ENCODE measurements at places on chromosomes 2 and 18.
A peak's percentile ranks its signal among the peaks of the same experiment; 100 is the strongest.

DNA sequence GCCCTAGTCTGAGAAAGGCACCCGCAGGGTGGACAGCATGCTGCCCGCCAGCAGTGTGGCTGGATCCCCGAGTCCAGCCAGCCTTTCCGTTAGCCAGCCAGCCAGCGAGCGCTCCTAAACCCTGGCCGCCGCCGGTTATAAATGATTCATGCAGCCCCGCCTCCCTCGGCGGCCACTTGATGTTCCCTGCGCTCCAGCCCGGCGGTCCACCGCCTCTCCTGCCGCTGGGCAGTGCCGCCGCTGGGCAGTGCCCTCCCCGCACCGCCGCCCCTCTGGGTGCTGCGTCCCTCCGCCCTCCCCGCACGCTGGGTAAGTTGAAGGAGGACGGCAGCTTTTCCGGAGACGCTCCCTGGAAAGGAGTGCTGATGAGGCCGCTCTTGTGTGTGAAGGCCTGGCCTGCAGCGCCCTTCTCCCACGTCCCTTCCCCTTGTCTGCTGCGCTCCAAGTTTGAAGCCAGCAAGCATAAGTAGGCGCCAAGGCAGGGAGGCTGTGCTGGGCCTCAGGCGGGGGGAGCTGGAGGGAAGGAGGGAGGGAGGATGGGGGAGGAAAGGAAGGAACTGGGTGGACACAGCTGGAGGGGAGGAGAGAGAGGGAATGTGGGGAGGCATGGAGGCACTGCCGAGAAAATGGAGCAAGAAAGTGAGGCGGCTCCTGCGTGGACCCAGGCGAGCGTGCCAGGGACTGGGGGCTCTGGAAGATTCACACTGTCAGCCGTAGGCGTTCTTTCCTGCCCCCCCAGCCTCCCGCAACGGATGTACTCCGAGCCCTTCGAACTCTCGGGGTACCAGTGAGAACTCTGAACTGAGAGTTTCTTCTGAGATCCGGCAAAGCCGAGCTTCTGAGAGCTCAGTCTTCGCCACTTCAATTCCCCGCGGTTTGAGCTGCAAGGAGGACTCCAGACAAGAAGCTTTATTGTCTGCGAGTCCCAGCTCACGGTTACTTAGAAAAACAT lies 131.9 kb downstream of the GLI2 start:
- H3K4me3 ChIP-seq, result peak overlapping the region; percentile 82
- DNase-seq, result peak; percentile 68
- no peaks in the 10 kb centered on the region for H3K27me3 ChIP-seq

DNA sequence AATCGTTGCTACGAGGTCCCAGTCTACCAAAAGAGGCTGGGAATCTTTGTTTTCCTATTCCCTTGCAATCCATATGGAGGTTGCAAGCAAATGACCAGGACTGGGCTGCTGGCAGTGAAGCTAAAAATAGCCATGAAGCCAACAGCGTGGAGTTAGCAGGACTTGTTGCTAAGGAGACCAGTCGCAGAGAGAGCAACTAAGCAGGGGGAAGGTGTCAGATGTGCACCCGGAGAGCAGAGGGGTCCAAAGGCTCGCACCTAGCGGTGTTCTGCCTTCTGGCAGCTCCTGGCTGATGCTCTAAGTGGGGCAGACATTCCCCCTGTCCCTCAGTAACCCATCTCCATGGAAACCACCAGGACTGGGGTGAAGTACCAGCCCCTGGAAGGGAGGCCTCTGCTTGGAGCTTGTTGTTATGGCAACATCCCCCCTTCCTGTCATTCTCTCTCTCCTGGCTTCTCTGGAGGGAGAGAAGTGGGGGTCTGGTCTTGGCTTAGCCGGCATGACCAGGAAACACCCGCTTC lies 84.6 kb downstream of the DNMT3A start:
- peaks cover 21% of the 10 kb centered on the region for H3K4me1 ChIP-seq
- H3K4me3 ChIP-seq, result no peak overlapping the region
- no peaks in the 10 kb centered on the region for H3K27me3 ChIP-seq
- peak overlapping the region; percentile 37 for H3K27ac ChIP-seq

GRCh38 chr2:156435718-156436496 lies at the start of gene GPD2:
GPD2 (plus strand) TSS chr2:156436379; CDS start chr2:156476106, 39,727 bp downstream.
- H3K4me1 ChIP-seq, result peaks cover 22% of the 10 kb centered on the region
- peak within 1 kb of the TSS; percentile 98 for H3K27ac ChIP-seq
- DNase-seq, result peak; percentile 58
- no peaks in the 10 kb centered on the region for H3K27me3 ChIP-seq
- no peaks in the 10 kb centered on the region for H3K36me3 ChIP-seq

DNA sequence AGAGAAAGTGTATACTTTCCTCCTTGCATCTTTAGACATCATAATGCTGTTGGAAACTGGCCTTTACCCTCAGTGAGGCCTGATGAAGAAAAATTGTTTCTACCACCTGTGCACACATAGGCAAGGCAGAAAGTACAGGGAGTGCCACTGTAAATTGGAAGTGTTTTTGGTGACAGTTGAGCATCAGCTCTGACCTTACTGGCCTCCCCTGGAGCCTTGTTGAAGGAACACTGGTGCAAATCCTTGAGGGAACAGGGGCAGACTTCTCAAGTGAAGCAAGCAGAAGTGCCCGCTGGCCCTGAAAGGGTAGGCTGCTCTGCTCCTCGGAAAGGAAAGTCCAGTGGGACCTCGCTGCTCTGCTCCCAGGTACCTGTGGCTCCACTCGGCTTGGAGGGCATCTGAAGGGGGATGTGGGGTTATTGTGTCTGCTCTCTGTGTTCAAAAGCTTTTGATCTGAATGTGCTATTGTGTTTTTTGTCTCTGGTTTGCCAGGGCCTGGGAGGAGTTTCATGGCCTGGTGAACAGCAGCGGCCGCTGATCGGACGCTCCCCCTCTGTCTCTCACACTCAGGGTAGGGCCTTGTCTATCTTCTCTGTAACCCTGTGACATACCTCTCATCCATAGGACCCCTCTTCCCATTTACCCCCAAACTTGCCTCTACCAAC lies 23.4 kb downstream of the EIF4E2 start:
- H3K4me1 ChIP-seq, result no peaks in the 10 kb centered on the region
- DNase-seq, result no peak
- H3K4me3 ChIP-seq, result no peak overlapping the region
- H3K27me3 ChIP-seq, result no peaks in the 10 kb centered on the region

DNA sequence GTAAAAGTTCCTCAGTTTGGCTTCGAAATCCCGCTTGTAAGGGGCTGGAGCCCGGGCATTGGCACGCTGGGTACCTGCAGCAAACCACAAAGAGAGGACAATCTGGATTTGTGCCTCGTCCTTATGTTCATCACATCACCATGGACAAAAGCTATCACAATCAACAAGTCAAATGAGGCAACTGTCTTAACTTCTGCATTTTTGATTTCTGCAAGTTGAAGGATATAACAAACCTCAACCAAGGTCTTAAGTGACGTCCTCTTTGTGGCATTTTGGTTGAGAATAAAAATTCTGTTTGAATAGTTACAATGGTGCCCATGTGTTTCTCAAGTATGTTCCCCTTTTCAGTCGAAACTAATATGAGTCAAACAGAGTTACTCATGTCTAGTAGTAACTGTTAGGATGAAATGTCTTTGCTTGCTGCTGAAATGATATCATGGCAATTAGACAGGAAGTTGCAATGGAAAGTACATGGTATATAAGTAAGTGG lies 70.8 kb upstream of the STK17B start:
- no peak for DNase-seq
- no peaks in the 10 kb centered on the region for H3K27me3 ChIP-seq
- H3K4me1 ChIP-seq, result peaks cover 13% of the 10 kb centered on the region
- no peak overlapping the region for H3K27ac ChIP-seq

GRCh38 chr2:176818617-176819016 lies 394.0 kb upstream of the HNRNPA3 start:
- no peak overlapping the region for H3K27ac ChIP-seq
- H3K4me1 ChIP-seq, result peaks cover 11% of the 10 kb centered on the region
- H3K36me3 ChIP-seq, result no peaks in the 10 kb centered on the region
- DNase-seq, result no peak
- H3K4me3 ChIP-seq, result no peak overlapping the region

GRCh38 chr2:177914247-177914646 lies 158.3 kb downstream of the PDE11A start:
- no peaks in the 10 kb centered on the region for H3K36me3 ChIP-seq
- H3K4me3 ChIP-seq, result no peak overlapping the region
- no peak overlapping the region for H3K27ac ChIP-seq

DNA sequence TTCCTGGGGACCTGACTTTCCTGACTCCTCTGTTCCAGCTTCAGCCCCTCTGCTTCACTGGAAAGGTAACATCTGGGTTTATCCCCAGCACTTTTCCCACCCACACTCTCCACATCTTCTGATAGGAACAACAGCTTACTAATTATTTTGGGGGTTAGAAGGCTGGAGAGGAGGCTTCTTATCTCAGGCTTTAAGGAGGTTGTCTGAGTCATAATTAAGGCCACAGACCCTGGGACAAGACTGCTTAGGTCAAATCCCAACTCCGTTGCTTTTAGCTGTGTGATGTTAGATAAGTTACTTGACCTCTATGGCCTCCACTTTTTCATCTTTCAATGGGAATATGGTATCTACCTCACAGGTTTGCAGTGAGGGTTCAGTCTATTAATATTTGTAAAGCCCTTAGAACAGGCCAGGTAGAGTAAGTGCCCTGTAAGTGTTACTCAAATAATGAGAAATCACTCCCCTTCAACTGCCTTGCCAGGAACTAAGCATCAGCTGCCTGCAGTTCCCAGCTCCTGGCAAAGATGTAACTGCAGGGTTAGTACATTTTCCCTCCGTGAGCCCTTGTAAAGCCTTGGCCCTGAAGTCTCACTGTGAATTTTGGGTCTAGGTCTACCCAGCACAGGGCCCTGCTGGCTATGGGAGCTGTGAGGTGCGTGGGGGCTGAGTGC lies 123.6 kb downstream of the MTX2 start:
- no peaks in the 10 kb centered on the region for H3K27me3 ChIP-seq
- no peak for DNase-seq
- H3K27ac ChIP-seq, result peak overlapping the region; percentile 51
- H3K36me3 ChIP-seq, result no peaks in the 10 kb centered on the region
- peaks cover 30% of the 10 kb centered on the region for H3K4me1 ChIP-seq
- H3K4me3 ChIP-seq, result no peak overlapping the region

GRCh38 chr18:58005885-58006523 lies 38.0 kb upstream of the NEDD4L start:
- no peaks in the 10 kb centered on the region for H3K27me3 ChIP-seq
- no peak for DNase-seq
- no peak overlapping the region for H3K4me3 ChIP-seq
- H3K27ac ChIP-seq, result no peak overlapping the region
- no peaks in the 10 kb centered on the region for H3K36me3 ChIP-seq

- H3K36me3 ChIP-seq, result no peaks in the 10 kb centered on the region
- DNase-seq, result no peak
- no peak overlapping the region for H3K4me3 ChIP-seq
- H3K4me1 ChIP-seq, result peaks cover 35% of the 10 kb centered on the region
- no peak overlapping the region for H3K27ac ChIP-seq
Observed at GRCh38 chr2:127362971-127363370, 24.8 kb downstream of the MAP3K2 start.

- no peak for DNase-seq
- no peaks in the 10 kb centered on the region for H3K27me3 ChIP-seq
- no peak overlapping the region for H3K27ac ChIP-seq
- H3K4me3 ChIP-seq, result no peak overlapping the region
Observed at GRCh38 chr18:61676773-61677434, 215.9 kb downstream of the RNF152 start.

DNA sequence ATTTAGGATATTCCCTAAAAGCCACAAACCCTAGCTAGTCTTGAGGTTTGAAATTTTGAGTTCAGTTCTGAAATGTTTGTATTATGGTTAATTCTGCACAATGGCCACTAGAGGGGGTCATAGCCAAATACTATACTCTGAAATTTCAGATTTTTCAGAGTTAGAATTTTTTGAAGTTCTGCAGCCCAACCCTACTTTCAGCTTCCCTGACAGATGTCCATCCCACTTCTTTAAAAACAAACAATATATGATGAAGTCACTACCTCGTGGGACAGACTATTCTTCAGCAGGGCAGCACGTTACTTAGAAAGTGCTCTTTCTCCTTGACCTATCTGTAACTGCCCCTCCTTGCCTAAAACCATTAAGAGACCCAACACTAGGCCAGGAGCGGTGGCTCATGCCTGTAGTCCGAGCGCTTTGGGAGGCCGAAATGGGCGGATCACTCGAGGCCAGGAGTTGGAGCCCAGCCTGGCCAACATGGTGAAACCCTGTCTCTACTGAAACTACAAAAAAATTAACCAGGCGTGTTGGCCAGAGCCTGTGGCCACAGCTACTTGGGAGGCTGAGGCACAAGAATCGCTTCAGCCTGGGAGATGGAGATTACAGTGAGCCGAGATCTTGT lies 48.2 kb upstream of the PAPOLG start:
- no peak for DNase-seq
- H3K4me3 ChIP-seq, result no peak overlapping the region
- H3K27ac ChIP-seq, result no peak overlapping the region
- H3K27me3 ChIP-seq, result no peaks in the 10 kb centered on the region

GRCh38 chr2:219570924-219571310 lies 422 bp downstream of the OBSL1 start:
- H3K27me3 ChIP-seq, result no peaks in the 10 kb centered on the region
- peak overlapping the region; percentile 93 for H3K27ac ChIP-seq
- peaks cover 10% of the 10 kb centered on the region for H3K36me3 ChIP-seq
- H3K4me3 ChIP-seq, result peak overlapping the region; percentile 89

DNA sequence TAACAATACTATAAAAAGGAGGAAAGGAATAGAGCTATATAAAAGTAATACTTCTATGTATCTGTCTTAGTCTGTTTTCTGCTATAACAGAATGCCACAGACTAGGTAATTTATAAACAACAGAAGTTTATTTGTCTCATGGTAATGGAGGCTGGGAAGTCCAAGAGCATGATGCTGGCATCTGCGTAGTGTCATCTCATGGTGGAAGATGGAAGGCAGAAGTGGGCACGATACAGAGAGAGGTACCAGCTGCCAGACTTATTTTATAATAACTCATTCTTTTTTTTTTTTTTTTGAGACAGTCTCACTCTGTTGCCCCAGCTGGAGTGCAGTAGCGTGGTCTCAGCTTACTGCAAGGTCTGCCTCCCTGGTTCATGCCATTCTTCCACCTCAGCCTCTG lies 4.3 kb downstream of the DHX57 start:
- peaks cover 4% of the 10 kb centered on the region for H3K36me3 ChIP-seq
- H3K4me1 ChIP-seq, result peaks cover 3% of the 10 kb centered on the region
- no peak overlapping the region for H3K27ac ChIP-seq
- H3K4me3 ChIP-seq, result no peak overlapping the region

DNA sequence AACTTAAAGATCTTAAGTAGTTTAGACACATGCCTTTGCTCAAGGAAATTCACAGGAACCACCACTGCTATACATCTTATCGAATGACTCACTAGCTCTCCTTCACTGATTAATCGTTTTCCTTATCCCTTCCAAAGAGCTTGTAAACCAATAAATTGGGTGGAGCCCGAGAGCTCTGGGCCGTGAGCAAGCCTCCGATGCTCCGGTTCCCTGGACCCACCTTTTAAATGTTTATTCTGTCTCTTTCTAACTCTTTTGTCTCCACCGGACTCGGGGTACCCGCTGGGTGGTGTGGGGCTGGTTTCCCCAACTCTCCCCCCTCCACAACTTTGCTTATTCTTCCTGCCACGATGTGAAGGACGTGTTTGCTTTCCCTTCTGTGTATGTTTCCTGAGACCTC lies 292.9 kb upstream of the TMEFF2 start:
- H3K4me1 ChIP-seq, result no peaks in the 10 kb centered on the region
- no peaks in the 10 kb centered on the region for H3K36me3 ChIP-seq
- DNase-seq, result no peak

- H3K4me3 ChIP-seq, result no peak overlapping the region
- no peaks in the 10 kb centered on the region for H3K36me3 ChIP-seq
- no peaks in the 10 kb centered on the region for H3K4me1 ChIP-seq
- no peak for DNase-seq
- no peak overlapping the region for H3K27ac ChIP-seq
Observed at GRCh38 chr2:122660786-122661634, 905.6 kb downstream of the TSN start.
